ENCODE measurements at places on chromosomes 2 and 18.
A peak's percentile ranks its signal among the peaks of the same experiment; 100 is the strongest.

- no peak for DNase-seq
Observed at GRCh38 chr2:185456517-185456916, 282.1 kb upstream of the FSIP2 start.

DNA sequence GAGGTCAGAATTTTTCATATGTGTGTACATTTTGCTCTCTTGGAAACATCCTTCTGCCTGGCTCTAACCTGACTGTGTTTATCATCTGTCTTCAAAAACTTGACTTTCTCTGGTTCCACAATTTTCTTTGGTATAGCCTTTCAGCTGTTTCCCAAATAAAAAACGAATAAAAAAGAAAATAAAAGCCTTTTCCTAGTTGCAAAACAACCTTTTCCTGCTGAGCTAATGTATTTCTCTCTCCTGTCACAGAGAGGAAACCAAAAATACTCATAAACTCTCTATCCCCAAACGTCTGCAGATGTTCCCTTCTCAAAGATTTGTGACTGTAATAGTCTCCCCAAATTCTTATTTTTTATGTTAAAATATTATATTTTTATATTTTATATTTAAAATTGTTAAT lies 505.3 kb upstream of the SLC39A10 start:
- DNase-seq = no peak

DNA sequence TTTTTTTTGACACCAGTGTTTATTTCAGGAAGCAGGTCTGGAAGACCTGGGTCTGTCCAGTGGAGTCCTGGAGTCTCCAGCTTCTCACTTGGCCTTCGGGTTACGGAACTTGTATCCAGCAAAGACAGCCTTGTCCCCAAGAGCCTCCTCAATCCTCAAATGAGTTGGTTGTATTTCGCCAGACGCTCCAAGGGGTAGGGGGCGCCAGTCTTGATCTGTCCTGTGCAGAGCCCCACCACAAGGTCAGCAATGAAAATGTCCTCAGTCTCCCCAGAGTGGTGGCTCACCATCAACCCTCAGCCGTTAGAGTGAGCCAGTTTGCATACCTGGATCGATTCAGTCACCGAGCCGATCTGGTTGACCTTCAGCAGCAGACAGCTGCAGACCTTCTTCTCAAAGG lies 21.9 kb downstream of the ASXL2 start:
- DNase-seq = no peak

DNA sequence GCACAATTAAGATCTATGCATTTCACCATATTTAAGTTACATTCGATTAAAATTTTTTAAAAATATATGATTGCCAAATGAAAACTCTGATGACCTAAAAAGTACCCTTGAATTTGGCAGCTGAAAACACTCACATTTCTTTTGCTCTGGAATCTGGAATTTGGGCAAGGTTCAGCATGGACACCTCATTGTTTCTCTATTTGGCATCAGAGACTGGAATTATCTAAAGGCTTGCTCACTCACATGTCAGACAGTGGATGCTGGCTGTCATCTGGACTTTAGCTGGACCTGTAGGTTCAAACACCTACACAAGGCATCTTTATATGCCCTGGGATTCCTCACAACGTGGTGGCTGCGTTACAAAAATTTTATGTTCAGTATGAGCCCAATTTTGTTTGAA lies 16.1 kb downstream of the MBOAT2 start:
- no peak for DNase-seq

- DNase-seq = peak; percentile 73
Observed at GRCh38 chr2:127701651-127702394, 526 bp downstream of the SFT2D3 start.

GRCh38 chr2:61636686-61637085 lies 98.5 kb upstream of the XPO1 start:
- DNase-seq = no peak

DNA sequence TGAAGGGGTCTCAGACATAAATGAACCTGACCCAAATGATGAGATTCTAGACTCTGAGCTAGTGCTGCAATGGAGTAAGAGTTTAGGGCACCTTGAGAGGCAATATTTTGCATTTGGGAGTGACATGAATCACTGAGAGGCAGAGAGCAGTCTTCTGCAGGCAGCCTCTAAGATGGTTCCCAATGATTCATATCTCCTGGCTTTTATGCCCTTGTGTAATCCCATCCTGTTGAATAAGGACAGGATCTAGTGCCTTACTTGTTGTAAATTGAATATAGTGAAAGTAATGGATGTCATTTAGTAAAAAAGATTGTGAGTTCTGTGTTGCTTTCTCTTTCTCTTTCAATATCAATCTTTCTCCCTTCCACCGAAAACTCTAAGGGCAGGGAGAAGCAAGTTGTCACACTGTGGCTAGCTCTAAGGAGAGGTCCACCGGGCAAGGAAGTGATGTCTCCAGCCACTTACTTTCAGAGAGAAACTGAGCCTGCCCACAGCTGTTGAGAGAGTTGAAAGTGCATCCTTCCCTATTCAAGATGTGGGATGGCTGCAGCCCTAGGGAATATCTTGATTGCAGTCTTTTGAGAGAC lies 144.7 kb downstream of the TRIB2 start:
- DNase-seq = no peak

Measured in stimulated activated CD4-positive, alpha-beta T cell treated with anti-CD3 and anti-CD28 coated beads, Interleukin-2, amount 100 ng/mL, for 4 hours (primary cell).